ENCODE measurements at places on chromosomes 7 and 10. TPM values are rescaled to one million over a fixed set of nuclear protein-coding genes. Genes with fewer than 3 reads are reported as not detected.
A peak's percentile ranks its signal among the peaks of the same experiment; 100 is the strongest.

Gene CNNM2
- total RNA-seq = 10.6 TPM

Gene BTBD16
- total RNA-seq = not detected

Gene TBX20
- 1.1 TPM for total RNA-seq

Gene MPLKIP
- 30.8 TPM for total RNA-seq

Gene MYO3A
- total RNA-seq = not detected

Gene ITGA8
- not detected for total RNA-seq

Gene PLXDC2
- total RNA-seq = 44.5 TPM

DNA sequence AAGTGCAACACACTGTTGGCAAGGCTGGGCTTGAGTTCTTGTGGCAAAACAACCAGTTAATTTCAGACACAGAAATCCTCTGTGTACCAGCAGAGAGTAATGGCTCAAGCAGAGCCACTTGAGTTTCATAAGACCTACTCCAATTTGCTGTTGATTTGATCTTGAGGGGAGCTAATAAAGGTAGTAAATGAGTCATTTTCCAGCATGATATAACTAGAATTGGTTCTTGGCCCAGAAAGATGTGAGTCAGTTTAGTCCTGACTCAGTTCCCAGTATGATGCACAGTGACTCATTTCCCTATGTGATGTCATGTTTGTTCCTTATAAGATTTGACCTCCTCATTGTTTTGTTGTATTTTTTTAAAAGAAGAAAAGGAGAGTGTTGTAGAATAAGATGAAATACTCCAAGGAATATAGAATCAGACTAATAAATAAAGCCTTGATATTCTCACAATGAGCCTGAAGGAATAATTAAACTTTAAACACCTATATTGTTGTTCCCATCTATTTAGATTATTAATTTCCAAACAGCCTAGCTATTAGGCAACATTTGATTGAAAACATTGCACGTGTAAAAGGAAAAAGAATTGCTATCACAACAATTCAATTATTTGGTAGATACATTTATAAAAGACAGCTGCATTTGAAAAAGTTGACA, 186.2 kb downstream of the REEP3 start:
- peaks cover 28% of the 10 kb centered on the region for H3K4me1 ChIP-seq
- DNase-seq = peak; percentile 99
- H3K36me3 ChIP-seq = no peaks in the 10 kb centered on the region
- H3K27me3 ChIP-seq = no peaks in the 10 kb centered on the region
- no peak overlapping the region for H3K4me3 ChIP-seq
- H3K27ac ChIP-seq = peak overlapping the region; percentile 83

- no peak overlapping the region for H3K4me3 ChIP-seq
- DNase-seq = no peak
- no peaks in the 10 kb centered on the region for H3K36me3 ChIP-seq
- no peaks in the 10 kb centered on the region for H3K27me3 ChIP-seq
- H3K4me1 ChIP-seq = no peaks in the 10 kb centered on the region
- H3K27ac ChIP-seq = no peak overlapping the region
These were observed 29.4 kb upstream of the RET start for GRCh38 chr10:43047288-43047970.

DNA sequence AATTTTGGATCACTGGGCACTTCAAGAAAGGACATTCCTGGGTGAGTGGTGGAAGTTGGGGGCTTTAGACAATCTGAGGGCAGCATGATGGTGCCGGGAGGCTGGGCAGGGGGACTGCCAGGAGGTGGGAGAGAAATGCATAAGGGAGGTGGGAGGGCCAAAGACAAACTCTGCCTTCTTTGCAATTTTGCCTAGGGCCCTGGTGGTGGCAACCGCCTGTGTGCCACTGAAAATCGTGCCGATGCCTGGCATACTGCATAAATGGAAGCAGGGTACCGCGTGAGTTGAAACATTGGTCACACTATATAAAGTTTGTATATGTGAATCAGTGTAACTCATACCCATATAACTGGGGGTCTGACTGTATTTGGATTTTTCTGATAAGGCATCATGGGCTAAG, 3.3 kb downstream of the LUC7L2 start:
- peaks cover 4% of the 10 kb centered on the region for H3K4me1 ChIP-seq
- no peaks in the 10 kb centered on the region for H3K27me3 ChIP-seq
- H3K36me3 ChIP-seq = peaks cover 17% of the 10 kb centered on the region
- no peak for DNase-seq

DNA sequence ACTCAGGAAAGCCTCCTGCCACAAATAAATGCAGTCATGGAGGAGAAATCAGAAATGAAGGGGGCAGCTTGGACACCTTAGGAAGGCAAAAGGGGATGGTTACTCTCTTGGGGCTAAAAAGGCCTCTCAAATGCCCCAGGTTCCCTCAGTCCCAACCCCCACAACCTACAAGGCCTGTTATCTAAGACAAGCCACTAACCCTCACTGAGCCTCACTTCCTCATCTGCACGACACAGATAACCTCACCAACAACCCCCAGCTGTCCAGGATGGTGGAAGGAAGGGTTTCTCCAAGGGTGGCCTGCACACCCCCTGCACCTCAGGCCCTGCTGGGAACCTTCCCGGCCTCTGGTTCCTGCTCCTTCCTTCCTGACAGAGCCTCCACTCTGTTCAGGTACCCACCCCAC, 29.2 kb downstream of the SORBS1 start:
- DNase-seq = no peak
- H3K27ac ChIP-seq = no peak overlapping the region
- H3K36me3 ChIP-seq = no peaks in the 10 kb centered on the region
- no peak overlapping the region for H3K4me3 ChIP-seq
- H3K4me1 ChIP-seq = peaks cover 5% of the 10 kb centered on the region
- no peaks in the 10 kb centered on the region for H3K27me3 ChIP-seq

GRCh38 chr7:115135769-115136410, 214.0 kb downstream of the MDFIC start:
- H3K36me3 ChIP-seq = no peaks in the 10 kb centered on the region
- H3K4me1 ChIP-seq = no peaks in the 10 kb centered on the region
- no peak overlapping the region for H3K27ac ChIP-seq
- H3K4me3 ChIP-seq = no peak overlapping the region
- no peaks in the 10 kb centered on the region for H3K27me3 ChIP-seq
- DNase-seq = peak; percentile 41

GRCh38 chr10:129528376-129528978, 61.4 kb downstream of the MGMT start:
- DNase-seq = no peak
- H3K4me3 ChIP-seq = no peak overlapping the region
- no peak overlapping the region for H3K27ac ChIP-seq
- no peaks in the 10 kb centered on the region for H3K36me3 ChIP-seq

DNA sequence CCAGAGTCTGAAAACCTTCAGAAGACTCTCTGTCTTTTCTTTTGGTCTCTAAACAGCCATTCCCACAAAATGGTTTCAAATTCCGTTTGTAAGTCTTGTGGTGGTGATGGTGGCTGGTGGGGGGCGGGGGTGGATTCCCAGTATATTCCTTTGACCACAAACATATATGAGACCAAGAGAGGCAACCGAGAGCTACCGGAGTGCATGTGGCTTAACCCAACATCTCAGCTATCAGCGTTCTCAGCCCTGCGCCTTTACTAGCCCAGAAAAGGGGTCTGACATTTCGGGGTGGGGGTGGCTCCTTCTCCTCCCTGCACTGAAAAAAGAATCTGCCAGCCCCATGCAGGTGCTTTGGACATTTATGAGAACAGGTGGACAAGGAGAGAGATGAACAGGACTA, 621.1 kb downstream of the ACTR3B start:
- no peak overlapping the region for H3K27ac ChIP-seq
- no peaks in the 10 kb centered on the region for H3K36me3 ChIP-seq
- no peak for DNase-seq
- no peak overlapping the region for H3K4me3 ChIP-seq
- no peaks in the 10 kb centered on the region for H3K27me3 ChIP-seq

DNA sequence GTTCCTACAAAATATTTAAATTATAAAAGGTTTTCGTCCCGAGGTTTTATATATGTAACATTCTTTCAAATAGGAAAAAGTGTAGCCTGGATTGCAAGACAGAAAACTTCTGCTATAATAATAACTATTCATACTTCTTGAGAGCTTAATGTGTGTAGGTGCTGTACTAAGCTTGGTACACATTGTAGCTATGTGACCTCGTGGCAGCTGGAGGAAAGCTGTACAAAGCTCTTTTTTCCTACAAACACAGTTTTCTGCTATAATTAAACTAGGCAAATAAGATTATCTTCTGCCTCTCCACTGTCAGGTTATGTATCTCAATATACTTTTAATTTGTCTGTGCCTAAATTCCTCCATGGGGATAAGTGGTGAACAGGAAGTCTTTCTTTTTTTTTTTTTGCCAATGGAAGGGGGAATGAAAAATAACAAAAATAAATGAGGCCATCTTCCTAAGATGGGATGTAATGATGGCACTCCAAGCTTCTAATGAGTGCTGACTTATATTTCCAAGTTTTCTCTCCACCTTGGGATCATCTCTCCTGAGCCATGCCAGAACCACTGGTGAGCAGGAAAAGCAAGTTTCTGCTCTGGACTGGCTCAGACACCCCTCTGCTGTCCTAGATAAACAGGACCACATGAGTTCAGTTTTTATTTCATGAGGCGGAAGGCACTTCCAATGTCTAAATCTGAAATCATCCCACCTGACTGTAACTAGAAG, 9.9 kb downstream of the SGMS1 start:
- DNase-seq = no peak
- no peak overlapping the region for H3K27ac ChIP-seq
- H3K4me3 ChIP-seq = no peak overlapping the region
- H3K27me3 ChIP-seq = no peaks in the 10 kb centered on the region
- no peaks in the 10 kb centered on the region for H3K4me1 ChIP-seq

- no peak overlapping the region for H3K27ac ChIP-seq
- H3K36me3 ChIP-seq = no peaks in the 10 kb centered on the region
- no peak overlapping the region for H3K4me3 ChIP-seq
- no peaks in the 10 kb centered on the region for H3K4me1 ChIP-seq
These were observed 105.9 kb downstream of the PLPP4 start for GRCh38 chr10:120562956-120563355.

- H3K4me3 ChIP-seq = no peak overlapping the region
- H3K27me3 ChIP-seq = no peaks in the 10 kb centered on the region
- H3K4me1 ChIP-seq = no peaks in the 10 kb centered on the region
These were observed 393.8 kb downstream of the EXOC4 start for GRCh38 chr7:133646472-133647315.

DNA sequence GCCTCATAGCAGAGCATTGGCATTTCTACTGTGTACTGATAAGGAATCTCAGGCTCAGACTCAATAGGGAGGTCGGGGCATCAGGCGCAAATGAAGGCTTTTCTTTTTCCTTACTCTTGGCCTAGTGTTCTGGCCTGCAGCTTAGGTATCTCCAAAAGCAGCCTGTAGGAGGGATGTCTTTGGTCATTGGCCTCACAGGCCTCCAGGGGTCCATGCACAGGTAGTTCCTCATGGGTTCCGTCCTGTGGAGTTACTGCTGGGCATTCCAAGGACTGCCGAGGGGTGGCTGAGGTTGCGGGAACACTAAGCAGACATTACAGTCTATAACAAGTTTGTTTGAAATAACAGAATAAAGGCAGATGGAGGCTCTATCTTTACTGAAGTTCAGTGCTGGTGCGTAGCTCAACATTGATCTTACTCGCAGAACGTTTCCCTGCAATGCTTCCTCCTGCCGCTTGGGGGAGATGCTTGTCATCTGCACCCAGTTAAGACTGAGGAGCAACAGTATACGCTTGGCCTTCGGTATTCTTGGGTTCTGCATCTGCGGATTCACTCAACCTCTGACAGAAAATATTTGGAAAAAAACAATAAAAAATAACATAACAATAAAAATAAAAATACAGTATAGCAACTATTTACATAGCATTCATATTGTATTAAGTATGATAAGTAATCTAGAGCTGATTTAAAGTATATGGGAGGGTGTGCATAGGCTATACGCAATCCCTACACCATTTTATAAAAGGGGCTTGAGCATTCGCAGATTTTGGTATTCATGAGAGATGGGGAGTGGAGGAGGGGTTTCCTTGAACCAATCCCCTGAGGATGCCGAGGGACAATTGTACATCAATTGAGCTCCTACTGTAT, 58.9 kb downstream of the SH2D4B start:
- peak; percentile 14 for DNase-seq
- H3K27ac ChIP-seq = no peak overlapping the region
- H3K4me1 ChIP-seq = no peaks in the 10 kb centered on the region

DNA sequence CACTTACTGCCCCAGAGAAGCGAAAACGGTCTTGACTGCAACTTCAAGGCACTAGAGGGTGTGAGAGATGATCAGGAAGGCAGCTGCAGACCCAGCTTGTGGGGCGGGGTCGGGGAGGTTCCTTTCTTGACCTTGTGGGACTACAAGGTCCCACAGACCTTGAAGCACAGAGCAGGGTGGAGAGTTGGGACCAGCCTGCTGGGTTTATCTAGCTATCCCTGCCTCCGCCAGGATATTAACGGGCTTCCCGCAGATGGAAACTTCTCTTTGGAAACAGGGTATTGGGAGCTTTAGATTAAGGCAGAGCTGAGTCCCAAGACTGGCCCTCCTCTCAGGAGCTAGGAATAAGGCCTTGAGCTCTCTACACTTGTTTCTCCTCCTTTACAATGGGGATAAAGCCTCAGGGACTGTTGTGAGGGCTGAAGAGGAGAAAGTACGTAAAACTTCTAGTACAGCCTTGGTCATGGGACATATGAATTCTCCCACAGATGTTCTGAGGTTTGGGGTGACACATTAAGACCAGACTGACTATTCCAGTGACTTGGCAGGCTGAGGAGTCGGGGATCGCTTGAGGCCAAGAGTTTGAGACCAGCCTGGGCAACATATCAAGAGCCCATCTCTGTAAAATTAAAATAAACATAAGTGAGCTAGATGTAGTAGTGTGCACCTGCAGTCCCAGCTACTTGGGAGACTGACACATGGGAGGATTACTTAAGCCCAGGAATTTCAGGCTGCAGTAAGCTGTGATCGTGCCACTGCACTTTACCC, 153.2 kb downstream of the CDH23 start:
- DNase-seq = no peak
- H3K27ac ChIP-seq = no peak overlapping the region
- H3K4me3 ChIP-seq = no peak overlapping the region
- H3K36me3 ChIP-seq = no peaks in the 10 kb centered on the region

GRCh38 chr7:151731022-151731441, 145.9 kb downstream of the PRKAG2 start:
- H3K4me3 ChIP-seq = no peak overlapping the region
- H3K27me3 ChIP-seq = no peaks in the 10 kb centered on the region
- peaks cover 34% of the 10 kb centered on the region for H3K4me1 ChIP-seq
- no peak for DNase-seq

DNA sequence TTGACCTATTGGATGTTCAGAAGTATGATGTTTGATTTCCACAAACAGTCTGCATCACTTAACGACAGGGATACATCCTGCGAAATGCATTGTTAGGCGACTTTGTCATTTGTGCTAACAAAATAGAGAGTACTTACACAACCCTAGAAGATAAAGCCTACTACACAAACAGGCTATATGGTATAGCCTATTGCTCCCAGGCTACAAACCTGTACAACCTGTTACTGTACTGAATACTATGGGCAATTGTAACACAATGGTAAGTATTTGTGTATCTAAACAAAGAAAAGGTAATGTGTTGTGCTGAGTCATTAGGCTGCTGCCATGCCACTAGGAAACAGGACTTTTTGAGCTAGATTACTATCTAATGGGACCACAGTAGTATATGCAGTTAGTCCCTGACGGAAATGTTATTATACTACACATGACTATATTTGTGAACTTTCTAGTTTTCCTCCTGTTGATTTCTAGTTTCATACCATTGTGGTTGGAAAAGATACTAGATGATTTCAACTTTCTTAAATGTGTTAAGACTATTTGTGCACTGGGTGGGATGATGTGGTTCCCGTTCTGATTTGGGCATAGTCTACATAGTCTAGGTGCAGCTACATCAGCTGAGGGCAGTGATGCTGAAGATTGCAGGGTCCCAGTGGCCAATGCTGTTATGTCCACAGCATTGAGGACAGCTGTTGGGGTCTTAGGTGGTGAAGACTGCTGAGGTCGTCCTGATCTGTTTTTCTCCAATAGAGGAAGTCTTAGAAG, 161.7 kb downstream of the HTR7 start:
- no peak overlapping the region for H3K27ac ChIP-seq
- H3K4me1 ChIP-seq = no peaks in the 10 kb centered on the region
- no peak for DNase-seq
- H3K36me3 ChIP-seq = no peaks in the 10 kb centered on the region
- H3K4me3 ChIP-seq = no peak overlapping the region

Data from astrocyte (in vitro differentiated cells and primary cell).